Nucleus accumbens (tissue), 56 donors: ENCODE measurements at places on chromosomes 7 and 10.

DNA sequence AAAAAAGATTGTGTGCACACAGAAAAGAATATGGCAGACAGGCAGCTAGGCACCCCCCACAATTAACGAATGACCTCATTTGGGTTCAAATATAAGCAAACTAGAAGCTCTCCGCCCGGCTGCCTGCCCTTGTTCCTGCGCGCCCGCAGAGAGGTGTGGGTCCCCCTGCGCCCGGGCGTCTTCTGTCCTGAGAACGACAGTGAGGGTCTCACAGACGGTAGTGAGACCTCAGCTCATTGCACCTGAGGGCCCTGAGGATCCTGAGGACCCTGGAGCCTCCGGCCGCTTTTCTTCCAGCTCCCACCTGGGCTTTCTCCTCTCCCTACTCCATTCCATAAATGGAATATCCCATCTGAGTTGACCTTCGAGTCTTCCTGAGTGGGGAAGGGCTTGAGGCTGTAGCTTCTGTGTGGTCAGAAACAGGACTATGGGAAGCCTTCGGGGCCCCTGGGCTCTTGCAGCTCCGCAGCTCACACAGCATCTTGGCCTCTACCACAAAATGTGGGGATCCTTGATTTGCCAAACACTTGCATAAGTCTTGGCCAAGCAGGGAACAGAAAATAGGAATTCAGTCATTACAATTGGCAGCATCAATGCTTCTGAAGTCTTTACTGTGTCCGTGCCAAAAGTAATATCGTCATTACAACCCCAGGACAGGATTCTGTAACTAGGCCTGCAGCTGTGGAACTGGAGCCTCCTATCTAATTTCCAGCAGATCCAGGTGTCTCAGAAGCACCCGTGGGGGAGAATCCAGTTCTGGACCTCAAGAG lies 43.8 kb downstream of the JAKMIP3 start:
- DNase-seq: no peak

- DNase-seq: no peak
Observed at GRCh38 chr7:92798517-92799249, 37.7 kb downstream of the CDK6 start.

DNA sequence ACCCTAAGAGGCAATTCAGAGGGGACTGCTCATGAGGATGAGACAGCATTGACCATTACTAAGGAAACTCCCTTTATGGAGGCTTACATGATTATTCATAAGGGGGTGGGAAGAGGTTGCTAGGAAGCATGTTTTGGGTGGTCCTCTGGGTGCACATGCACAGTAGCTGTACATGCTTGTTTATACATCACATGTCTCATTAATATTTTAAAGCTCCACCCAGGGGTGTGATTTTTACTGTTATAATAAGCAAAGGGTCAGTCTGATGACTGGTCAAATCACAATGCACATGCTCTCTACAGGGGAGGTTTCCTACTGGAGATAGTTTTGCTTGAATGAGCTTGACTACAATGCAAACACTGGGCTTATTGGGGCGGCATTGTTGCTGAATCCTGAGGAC lies 23.8 kb upstream of the PPP1R9A start:
- no peak for DNase-seq

DNA sequence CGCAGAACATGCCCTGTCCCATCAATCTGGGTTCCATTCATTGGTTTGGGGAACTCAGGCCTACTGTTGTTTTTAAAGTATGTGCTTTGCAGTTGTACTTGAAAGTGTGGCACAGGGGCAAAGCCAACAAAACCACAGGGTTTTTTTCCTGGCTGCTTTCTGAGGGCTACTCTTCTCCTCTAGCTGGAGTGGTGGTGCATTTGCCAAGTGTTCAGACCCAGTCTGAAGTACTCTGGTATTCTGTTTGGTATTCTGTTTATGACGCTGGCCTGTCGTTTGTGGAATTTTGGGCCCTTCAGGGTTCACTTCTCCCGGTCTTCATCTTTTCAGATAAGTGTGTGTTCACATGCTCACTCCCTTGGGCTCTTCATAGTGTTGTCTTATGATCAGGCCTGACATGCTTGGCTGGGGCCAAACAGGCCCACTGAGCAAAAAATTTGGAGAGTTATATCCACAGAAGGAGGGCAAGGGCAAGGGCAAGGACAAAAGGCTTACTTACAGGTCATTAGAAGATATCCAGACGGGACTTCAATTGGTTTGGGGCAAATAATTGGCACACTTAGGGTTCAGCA lies 26.3 kb downstream of the SLC26A4 start:
- no peak for DNase-seq

DNA sequence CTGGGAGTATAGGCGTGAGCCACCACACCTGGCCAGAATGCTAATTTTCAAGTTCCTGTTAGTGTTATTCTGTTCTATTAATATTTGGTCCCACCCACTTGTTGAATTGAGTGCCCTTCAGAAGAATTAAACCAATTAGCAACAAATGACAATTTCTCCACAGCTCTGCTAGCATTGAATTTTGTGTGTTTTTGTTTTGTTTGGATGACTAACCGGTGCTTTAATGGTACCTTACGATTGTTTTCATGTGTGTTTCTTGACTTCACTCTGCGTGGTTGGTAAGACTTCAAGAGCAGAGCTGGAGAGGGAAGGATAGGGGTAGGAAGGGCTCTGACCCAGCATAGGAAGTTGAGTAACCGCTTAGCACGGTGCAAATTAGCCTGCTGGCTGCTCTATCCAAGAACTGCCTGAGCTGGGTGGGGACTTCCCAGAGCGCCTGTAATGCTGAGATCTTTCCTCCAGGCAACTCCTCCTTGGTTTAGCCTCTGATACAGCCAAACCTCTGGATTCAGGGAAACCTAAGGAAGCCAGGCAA lies 4.6 kb downstream of the ARPC1B start:
- no peak for DNase-seq

GRCh38 chr10:132185601-132186487 lies 904 bp upstream of the DPYSL4 start:
- peak; percentile 35 for DNase-seq

DNA sequence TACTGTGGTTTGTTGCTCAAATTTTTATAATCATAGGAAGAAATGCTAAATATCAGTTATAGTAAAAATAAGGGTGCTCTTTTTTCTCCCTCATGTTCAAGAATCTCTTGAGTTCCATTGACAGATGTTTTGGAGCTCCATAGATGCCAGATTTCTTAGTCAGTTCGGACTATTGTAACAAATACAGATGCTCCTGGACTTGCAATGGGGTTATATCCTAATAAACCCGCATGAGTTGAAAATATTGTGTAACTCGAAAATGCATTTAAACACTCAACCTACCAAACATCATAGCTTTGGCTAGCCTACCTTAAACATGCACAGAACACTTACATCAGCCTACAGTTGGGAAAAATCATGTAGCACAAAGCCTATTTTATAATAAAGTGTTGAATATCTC lies 100.7 kb upstream of the CSTF2T start:
- DNase-seq: no peak

DNA sequence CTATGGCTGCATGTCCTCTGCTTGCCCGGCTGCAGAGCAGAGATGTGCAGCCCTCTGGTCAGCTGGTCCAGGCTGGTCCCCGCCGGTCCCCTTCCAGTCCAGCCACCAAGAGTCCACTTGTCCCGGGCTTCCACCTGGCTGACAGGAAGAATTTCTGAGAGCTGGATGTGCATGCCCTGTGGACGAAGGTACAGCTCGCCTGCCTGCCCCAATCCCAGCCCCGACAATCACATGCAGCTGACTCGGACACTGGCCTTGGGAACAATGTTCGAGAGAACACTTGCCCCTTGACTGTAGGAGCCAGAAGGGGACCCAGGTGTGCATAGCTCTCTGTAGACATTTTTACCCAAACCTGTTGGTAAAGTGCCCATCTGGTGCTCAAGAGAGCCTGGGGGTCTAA lies 11.8 kb downstream of the AVPI1 start:
- DNase-seq: no peak

DNA sequence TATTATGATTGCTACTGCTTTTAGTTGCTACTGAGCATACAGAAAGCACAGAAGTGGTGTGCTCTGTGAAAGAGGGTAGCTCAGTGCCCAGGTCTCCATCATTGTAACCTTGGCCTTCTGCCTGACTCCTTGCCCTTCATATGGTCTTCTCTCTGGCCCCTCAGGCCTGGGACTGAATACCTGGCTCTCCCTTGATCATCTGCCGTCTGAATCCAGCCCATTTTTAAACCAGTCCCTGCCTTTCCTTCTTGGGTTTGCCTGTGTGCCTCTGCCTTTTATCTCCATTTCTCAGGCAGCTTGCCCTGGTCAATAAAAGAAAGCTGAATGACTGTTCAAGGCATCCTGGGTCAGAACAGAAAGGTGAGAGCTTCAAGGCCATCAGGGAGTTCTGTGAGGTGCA lies 109.1 kb upstream of the ZNF438 start:
- DNase-seq: no peak

DNA sequence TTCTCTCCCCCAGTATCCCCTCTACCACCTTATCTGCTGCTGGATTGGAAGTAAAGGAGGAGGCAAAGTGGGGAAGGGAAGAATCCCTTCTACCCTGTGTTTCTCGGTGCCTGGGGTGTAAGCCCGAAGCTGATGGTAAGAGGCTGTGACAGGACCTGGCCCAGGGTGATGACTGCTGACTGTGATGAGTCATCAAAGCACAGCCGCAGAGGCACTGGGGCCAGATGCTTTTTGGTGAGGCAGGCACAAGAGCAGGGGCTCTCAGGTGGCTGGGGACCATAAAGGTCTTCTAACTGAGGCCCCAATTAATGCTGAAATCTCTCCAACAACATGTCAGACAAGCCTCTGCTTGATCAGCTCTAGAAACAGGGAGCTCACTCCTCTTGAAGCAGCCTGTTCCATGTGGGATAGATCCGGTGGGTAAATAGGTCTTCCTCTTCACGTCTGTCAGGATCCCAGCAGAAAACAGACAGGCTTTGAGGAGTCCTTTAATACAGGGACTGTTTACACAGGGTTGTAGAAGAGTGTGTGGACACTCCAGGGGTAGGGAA lies 86.1 kb upstream of the PCBD1 start:
- DNase-seq: no peak

DNA sequence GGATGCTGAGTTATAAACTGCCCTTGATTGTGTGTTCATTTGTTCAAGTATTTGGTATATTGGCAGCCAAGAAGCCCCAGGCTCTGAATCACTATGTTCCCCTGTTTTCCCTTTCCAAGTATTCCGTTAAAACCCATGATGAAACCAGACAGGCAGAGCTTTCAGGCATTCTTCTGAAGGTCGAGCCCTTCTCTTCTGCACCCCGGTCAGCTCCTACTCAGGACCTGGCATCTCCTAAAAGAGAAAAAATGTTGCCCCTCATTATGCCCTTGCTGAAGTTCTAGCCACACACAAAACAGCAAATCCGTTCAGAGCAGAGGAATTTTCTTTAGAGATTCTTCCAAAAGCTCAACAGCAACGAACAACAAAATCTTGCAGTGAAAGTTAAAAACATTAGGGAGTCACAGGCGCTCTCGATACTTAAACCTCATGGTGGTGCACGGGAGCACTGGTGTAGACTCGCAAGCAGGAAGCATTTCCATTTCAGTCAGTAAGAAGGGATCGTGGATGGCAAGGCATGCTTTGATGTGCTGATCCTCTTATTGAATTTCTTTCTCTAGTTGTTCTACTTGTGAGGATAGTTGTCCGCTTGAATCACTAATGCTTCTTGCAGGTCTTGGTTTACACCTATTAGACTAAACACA lies 264.9 kb downstream of the SKIDA1 start:
- DNase-seq: no peak

DNA sequence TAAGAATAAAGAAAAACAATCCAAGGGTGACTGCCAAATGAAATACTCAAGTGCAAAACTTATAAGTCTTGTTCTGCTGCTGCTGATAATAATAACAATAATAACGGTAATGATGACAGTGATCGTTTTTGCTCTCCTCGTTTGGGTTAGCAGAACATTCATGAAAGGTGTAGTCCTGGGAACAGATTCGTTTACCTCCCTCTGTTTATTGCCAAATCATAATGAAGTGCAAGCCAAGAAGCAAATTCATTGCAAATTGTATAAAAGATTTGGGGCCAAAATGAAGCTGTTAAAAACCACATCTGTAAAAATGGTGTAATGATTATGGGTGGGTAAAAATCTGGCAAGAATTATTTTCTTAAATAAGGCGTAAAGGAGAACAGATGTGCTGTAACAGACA lies 587.2 kb upstream of the MKI67 start:
- no peak for DNase-seq

DNA sequence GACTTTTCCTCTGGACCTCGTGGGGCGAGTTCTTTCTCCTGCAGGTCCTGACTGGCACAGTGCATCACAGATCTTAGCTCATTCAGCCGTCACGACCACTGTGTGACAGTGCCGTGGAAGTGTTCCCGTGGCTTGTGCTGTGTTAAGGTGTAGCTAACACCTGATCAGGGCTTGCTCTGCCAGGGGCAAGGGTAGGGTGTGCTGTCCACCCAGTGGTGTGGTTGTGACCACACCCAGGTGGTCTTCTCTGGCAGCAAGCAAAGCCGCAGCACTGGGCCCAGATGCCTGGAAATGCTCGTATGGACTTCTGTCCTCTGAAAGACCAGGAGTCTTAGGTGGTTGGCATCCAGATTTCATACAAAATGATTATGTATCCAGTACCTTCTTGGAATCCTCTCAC lies 86.2 kb downstream of the GLRX3 start:
- DNase-seq: no peak

DNA sequence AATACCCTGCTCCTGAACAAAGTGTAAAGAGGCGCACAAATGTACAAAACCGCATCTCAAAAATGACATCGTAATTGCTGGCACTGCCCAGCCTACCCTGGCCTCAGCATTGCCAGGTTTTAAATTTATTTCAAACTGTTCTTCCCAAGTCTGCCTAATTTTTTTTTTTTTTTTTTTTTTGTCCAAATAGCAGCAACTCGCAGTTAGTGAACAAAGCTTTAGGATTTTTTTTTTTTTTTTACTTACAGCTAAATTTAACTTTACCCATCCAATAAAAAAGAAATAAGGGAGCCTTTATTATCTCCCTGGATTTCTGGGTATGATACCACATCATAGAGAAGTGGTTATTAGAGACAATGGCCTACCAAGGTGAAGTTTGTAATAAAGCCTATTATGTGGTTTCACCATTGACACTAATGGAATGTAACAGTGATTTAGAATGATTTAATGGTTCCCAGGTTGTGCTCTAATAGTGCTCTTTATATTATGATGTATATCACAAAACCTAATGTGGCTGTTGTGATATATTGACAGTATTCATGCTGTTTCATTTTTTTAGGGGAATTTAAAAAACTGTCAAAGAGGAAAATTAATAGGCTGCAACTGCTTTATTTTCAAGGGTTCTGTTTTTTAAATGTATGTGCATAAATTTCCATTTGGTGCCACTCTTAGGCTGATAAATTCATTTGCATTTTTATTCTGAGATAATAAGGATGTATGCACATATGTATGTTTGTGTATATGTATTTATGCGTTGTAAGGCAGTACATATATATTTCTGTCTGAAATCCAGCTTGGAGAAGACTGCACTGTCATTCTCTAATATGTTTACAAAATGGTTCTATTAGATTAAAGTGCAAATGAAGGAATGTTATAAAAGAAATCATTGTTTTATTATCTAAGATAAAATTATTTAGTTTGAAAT lies 309.0 kb downstream of the TFEC start:
- DNase-seq: no peak

- DNase-seq: no peak
Observed at GRCh38 chr10:96665306-96665705, 55.0 kb downstream of the PIK3AP1 start.
